Upper lobe of left lung (tissue), 6 donors: ENCODE measurements at places on chromosomes 1 and 21. TPM values are rescaled to one million over a fixed set of nuclear protein-coding genes. Genes with fewer than 3 reads are reported as not detected.

GRCh38 chr1:19087017-19087736 lies 122.9 kb downstream of the UBR4 start:
- peak; percentile 70 for DNase-seq

DNA sequence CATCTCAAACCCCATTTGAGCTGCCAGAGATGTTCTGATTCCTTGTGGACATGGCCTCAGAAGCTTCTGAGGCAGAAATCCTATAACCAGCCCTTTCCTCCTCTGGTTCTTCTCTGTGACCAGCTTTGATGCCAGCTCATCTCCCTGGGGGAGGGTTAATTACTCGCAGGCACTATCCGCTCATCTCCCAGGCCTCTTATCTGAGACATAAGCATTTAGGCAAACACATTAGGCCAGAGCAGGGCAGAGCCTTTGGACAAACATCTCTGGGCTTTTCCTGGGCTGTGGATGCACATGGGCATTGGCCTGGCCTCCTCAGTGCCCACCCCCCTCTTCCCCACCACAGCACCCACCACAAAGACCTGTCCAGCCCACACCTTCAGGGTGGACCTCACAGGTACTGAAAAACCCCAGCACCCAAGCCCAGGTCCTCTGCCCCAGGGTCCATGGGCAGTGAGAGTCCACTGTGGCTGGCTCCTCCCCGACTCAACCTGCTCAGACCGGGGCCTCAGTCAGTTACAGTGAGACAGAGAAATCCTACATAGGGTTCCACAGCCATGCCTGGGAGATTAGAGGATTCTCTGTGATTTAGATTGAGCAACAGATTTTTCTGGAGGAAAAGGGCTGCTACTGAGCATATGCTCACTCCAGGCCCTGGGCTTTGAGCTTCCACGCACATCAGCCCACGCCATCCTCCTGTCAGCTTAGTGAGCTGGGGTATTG lies 26.9 kb downstream of the IGSF21 start:
- no peak for DNase-seq

DNA sequence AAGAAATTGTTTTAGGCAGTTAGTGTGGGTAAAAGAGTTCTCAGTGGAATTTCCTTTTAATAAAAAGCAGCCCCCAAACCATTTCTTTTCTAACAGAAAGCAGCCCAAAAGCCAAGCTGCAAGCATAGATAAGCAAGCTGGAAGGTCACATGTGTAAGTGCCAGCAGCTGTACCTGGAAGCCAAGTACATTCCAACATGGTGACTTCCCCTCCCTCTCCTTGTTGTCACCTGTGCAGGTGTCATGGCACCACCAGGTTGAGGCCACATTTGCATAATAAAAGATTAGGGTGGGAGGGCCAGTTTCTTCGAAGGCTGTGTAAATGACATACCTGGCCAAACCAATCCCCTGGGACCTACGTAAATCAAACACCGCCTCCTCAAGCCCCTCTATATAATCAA lies 240.3 kb upstream of the RAB4A start:
- DNase-seq = no peak

DNA sequence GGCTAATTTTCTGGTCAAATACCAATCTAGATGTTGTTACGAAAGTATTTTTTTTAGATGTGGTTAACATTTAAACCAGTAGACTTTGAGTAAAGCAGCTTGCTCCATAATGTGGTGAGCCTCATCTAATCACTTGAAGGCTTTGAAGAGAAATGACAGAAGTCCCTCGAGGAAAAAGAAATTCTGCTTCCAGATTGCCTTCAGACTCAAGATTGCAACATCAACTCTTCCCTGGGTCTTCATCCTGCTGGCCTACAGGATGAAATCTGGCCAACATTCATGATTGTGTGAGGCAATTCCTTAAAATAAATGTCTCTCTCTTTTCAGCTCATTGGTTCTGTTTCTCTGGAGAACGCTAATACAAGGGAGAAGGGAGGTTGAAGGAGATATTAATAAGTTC lies 32.5 kb upstream of the SSX2IP start:
- no peak for DNase-seq

DNA sequence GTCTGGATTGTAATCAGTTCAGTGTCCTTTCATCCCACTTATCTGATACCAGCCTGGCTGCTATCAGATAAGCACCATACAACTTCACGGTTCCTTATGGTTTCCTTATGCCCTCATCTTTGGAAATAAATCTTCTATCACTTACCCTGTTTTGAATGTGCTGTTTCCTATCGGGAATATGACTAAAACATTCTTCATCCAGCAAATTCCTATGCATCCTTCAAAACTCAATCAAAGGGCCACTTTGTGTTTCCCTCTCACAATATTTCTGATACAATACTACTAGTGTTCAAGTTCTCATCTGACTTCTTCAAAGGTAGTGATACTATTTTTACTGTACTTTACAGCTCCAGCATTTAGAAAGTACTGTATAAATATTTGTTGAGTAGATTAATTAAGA lies 513.2 kb downstream of the OMA1 start:
- DNase-seq = no peak

- peak; percentile 34 for DNase-seq
Observed at GRCh38 chr1:200971955-200972711, 51.4 kb downstream of the KIF21B start.

DNA sequence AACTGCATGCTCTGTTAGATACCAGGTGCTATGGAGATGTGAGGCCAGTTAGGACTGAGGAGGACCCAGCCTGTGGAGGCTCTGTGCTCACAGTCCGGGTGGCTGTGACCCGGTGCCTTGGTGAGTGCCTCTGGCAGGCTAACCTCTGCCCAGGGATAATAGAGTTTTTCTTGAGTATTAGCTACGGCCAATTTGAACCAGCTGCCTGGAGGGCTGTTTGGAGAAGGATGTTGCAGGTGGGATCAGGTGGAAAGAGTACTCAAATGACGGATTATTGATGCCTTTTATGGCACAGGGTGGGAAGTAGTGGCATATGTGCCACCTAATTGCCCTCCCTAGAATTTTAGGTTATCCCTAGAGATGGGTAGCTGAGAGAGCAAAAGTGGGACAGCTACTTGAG lies 182.7 kb downstream of the GRIK3 start:
- DNase-seq = no peak

DNA sequence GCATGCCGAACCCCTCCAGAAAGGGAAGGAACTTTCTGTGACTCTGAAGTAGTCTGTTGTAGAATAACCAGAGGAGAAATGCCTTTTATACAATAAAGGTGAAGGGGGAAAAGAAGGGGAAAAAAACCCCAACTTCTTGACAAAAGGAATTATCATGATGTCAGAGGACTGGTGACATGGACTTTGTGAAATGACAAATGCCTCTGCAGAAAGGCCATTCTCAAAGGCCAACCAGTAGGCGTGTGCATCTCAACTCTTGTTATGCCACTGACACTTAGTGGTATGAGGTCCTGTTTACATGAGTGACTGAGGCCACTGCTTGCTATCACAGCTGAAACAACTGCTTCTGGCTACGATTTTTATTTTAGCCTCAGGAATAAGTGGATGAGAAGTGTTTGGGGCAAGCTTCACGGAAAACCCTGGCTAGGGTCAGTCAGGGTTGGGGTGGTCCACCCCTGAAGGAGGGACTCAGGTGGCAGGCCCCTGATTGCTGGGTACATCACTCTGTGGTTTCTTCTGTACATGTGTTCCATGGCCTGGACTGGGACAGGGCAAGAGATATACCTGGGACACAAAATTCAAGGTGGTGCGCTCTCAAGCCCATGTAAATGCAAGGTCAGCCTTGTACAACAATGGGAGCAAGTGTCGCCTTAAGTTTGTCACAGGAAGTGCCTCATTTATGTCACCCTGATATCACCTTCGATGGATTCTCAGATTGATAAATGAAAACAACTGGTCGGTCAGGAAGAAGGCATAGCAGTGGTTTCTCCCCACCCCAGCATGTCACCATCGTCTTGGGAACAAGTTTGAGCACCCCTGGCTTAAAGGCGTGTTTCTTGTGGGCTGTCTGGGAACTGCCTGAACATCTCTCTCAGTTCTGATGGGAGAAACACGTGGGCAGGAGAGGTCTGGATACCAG lies 12.4 kb downstream of the RUNX1 start:
- no peak for DNase-seq

GRCh38 chr1:15168479-15168878 lies 14.9 kb downstream of the TMEM51 start:
- no peak for DNase-seq

- peak; percentile 68 for DNase-seq
Observed at GRCh38 chr1:209889077-209889418, 49.0 kb upstream of the SYT14 start.

DNA sequence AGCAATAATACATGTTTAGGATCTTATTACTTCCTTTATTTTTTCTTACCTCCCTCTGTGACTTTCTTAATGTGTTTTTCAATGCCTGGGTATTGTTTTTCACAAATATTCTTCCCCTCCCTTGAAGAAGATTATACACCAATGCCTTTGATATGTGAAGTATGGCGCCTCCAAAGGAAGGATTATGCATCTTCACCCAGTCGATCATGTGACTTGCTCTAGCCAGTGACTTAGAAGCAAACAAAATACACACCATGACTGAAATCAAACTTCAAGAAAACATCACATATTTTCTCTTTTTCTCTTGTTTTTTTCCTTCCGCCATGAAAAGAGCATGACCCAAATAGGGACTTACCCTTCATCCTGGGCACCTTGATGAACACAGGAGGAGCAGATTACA lies 297.1 kb downstream of the NCAM2 start:
- DNase-seq = no peak

DNA sequence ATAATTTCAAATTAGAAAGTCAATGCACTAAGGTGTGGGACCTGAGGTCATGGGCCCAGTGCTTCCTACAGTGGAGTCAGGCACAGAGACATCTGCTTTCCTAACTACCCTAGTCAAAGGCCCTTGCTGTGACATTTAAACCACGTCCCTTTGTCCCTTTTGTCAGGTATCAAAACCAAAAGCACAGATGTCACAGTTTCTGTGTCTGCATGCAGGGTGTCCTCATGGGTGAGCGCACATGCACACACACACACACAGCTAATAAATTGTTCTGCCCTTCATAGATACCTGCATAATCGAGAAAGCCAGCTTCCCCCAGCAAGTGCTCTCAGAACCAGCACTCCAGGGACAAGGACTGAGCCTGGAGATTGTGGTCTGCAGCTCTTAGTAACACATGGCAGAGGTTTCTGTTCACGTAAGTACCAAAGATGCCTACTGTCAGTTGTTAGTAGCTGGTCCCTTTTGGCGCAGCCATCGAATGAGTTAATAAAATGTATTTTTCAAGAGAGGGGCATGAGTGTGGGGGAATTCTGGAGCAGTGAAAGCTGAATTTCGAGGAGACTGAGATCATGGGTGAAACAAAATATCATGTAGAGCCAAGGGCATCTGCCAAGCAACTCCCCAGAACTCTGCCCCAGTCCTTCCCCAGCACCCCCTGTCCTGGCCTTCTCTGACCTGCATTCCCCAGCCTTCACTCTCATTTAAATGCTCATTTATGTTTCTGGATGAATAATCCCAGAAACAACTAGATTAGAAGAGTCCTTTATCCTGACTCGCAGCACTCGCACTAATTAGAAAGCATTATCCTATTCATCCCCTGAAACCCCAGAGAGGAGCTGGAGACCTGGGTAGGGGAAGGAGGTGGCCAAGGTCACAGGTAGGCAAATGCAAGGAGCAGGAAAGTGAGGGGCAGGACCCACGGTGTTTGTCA lies 25.5 kb downstream of the TNR start:
- DNase-seq = no peak

GRCh38 chr21:25790122-25790877 lies 55.5 kb downstream of the GABPA start:
- no peak for DNase-seq

DNA sequence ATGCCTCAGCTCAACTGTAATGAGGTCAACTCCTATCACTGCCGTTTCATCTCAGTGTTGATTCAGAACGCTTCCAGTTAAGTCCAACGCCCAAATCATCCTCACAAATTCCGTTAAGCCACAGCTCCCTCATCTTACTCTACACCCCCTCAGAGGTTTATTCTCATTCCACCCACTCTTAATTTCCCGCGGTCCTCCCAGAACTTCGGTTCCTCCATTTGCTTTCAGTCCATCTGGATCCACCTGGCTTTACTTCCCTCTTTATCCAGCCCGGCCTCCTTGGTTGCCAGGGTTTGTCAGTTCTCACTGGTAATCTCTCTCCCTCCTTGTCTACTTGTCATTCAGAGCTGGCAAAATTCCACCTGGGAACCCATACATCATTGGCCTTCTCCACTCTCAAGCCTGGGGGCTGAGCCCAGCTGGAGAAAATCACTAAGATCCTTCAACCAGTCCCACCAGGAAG lies 51.3 kb upstream of the RUNX1 start:
- DNase-seq = no peak

DNA sequence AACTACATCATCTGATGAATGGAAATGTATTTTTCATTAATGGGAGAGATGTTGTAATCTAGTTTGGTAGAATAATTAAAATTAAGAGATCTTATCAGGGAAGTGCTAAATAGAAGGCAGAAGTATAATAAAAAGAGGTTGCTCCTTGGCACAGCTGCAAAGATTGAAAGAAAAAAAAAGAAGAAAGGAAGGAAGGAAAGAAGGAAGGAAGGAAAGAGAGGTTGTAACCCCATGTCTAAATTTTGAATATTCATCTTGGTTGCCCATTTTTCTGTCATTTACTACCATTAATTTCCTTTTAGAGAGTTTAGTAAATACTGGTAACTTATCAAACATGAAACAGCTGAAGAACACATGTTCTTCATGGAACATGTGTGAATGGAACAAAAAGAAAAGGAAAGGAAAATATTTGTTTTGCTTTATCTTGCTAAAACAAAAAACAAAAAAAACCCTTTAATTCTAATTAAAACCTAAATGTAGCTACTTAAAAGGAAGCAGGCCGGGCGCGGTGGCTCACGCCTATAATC lies 10.5 kb upstream of the MDM4 start:
- DNase-seq = no peak

GRCh38 chr1:55050283-55050682 lies 10.9 kb downstream of the PCSK9 start:
- no peak for DNase-seq

C4BPA gene
- 618 TPM for total RNA-seq

PADI1 gene
- not detected for total RNA-seq

CLDN17 gene
- total RNA-seq = not detected

SYCP1 gene
- total RNA-seq = not detected

ZNF683 gene
- total RNA-seq = not detected

TNNI3K gene
- 2.1 TPM for total RNA-seq

LCK gene
- total RNA-seq = 8.7 TPM
